NCI-H2029 treated with DMSO at 0.1 percent for 48 hours (cell line): ENCODE measurements at places on chromosomes 5 and 9.

- DNase-seq: no peak
Observed at GRCh38 chr5:2021484-2022176, 138.9 kb upstream of the IRX4 start.

GRCh38 chr5:61327760-61328753, 4.0 kb upstream of the ZSWIM6 start:
- no peak for DNase-seq

GRCh38 chr9:108547411-108548135, 308.2 kb downstream of the ACTL7B start:
- no peak for DNase-seq

- no peak for DNase-seq
Observed at GRCh38 chr5:89281766-89282553, 399.0 kb upstream of the MEF2C start.

- DNase-seq: no peak
Observed at GRCh38 chr5:92554447-92555085, 1026.5 kb downstream of the NR2F1-AS1 start.

DNA sequence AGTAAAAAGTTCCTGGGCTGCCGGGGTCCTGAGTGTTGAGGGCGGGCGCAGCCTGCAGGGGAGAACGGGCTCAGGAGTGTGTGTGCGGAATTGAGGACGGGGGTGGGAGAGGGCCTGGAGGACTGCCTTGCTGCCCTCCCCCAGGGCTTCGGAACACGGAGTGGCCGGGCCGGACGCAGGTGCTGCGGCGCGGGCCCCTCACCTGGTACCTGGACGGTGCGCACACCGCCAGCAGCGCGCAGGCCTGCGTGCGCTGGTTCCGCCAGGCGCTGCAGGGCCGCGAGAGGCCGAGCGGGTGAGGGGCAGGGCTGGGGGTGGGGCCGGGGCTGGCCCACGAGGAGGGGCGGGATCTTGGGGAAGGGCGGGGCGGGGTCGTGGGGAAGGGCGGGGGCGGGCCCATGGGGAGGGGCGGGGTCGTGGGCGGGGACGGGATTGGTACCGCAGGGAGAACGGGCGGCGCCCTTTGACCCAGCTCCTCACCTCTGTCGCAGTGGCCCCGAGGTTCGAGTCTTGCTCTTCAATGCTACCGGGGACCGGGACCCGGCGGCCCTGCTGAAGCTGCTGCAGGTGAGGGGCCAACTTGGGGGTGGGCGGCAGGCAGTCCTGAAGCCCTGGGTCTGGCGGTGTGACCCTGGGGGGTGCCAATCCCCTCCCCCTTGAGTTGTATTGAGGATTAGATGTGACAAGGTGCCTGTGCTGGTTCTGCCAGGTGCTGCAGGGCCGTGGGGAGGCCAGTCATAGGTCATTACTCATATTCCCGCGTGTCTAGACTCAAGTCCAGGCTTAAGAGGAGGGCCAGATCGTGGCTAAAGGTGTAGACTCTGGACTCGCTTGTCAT, 7.1 kb downstream of the FPGS start:
- DNase-seq: no peak

DNA sequence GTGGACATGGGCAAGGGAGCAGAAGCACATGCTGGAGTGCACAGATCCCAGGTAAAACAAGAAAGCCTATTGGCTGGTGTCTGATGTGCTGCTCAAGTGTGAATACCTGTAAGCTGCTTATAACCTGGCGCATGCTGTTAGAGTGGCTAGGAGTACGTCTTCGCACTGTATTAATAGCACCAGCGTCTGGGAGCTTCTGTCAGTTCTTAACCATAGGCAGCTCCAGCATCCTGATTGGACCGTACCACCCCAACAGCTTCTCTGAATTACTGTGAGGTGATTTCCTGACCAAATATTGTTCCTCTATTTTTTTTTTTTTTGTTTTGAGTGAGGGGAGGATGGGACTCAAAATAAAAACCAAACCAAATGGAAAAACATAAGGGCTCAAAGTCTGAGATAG, 987.6 kb downstream of the PTPRD start:
- no peak for DNase-seq

GRCh38 chr5:13536933-13537332, 407.6 kb downstream of the DNAH5 start:
- DNase-seq: no peak

DNA sequence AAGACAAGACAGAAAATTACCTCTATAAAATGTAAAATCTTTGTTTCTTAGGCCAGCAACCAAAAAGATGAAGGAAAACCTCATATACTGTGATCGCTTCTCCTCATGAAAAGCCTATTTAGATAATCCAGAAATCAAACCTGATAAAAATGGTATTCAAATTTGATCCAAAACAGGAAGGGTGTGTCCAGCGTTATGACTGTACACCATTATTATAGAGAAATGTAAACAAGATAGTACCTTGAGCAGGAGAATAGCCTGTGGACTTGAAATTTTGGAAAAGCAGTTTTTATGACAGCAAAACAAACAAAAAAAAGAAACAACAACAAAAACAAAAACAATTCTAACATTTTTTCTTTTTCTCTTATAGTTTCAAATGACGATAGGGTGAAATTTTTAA, 1382.8 kb upstream of the CDH9 start:
- DNase-seq: no peak

- no peak for DNase-seq
Observed at GRCh38 chr9:137647096-137647714, 28.4 kb downstream of the EHMT1 start.

GRCh38 chr9:137173796-137174664, 2.2 kb upstream of the TMEM210 start:
- DNase-seq: no peak

DNA sequence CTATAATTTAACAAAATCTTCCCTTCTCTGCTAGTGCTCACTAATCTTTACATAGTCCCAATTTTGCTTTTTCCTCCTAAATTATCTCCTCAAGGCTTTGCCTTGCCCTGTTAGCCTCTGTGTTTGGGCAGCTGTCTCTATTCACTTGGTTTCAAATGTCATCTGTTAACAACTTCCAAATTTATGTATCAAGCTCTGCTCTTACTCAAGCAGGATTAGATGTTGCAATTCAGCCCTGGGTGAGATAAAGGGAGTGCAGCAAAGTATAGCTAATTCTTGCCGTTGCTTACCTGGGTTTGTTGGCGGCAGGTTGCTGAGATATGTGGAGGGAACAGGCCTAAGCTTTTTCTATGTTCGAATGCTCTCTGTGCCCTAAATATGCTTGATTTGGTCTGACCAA, 483.8 kb downstream of the DMAC1 start:
- no peak for DNase-seq
